ENCODE measurements at places on chromosomes 3 and 15. TPM values are rescaled to one million over a fixed set of nuclear protein-coding genes. Genes with fewer than 3 reads are reported as not detected.

Gene GRM2
- not detected for total RNA-seq

Gene STT3B
- total RNA-seq: 187 TPM

Gene B3GALNT1
- total RNA-seq: 17.7 TPM

Gene CSTA
- not detected for total RNA-seq

Gene VIPR1
- total RNA-seq: not detected

Gene TM6SF1
- 1.7 TPM for total RNA-seq

Gene ACTRT3
- 5.2 TPM for total RNA-seq

Gene AGTR1
- 1.6 TPM for total RNA-seq

Gene SENP8
- total RNA-seq: 2.6 TPM

Gene CPN2
- not detected for total RNA-seq

Gene PLSCR5
- total RNA-seq: not detected

Gene ROPN1
- total RNA-seq: not detected

Gene SCN11A
- total RNA-seq: under 0.01 TPM

Gene TICRR
- total RNA-seq: 5.2 TPM

Gene SORD
- 17.7 TPM for total RNA-seq

Gene THRB
- total RNA-seq: 5.2 TPM

Gene MUC20
- total RNA-seq: 0.32 TPM

Gene TM4SF18
- total RNA-seq: not detected

Gene MEX3B
- total RNA-seq: 6.4 TPM

Gene TMEM207
- total RNA-seq: not detected

Gene FBXL2
- 16.8 TPM for total RNA-seq

Gene TMEM108
- total RNA-seq: 0.32 TPM

Gene HGD
- total RNA-seq: 0.43 TPM

Gene PLSCR2
- not detected for total RNA-seq

Gene EPHA3
- under 0.01 TPM for total RNA-seq

Gene ANKUB1
- total RNA-seq: not detected

Gene C3orf22
- total RNA-seq: not detected

Gene CKMT1B
- not detected for total RNA-seq

Gene CDCP1
- total RNA-seq: 10.4 TPM

Gene PGBD4
- 2.6 TPM for total RNA-seq

Gene FOXL2NB
- total RNA-seq: 101 TPM

Gene MUSTN1
- not detected for total RNA-seq

Gene ATP13A5
- total RNA-seq: not detected

Gene GOLGA8S
- under 0.01 TPM for total RNA-seq

Gene MB21D2
- 21.6 TPM for total RNA-seq

Gene LSMEM2
- not detected for total RNA-seq

Gene SCG3
- total RNA-seq: not detected

Gene SMAD3
- 30.3 TPM for total RNA-seq

Gene PAK6
- total RNA-seq: under 0.01 TPM

Gene PLCB2
- 0.64 TPM for total RNA-seq

Gene TRH
- total RNA-seq: not detected
